ENCODE measurements at places on chromosomes 4 and X.

DNA sequence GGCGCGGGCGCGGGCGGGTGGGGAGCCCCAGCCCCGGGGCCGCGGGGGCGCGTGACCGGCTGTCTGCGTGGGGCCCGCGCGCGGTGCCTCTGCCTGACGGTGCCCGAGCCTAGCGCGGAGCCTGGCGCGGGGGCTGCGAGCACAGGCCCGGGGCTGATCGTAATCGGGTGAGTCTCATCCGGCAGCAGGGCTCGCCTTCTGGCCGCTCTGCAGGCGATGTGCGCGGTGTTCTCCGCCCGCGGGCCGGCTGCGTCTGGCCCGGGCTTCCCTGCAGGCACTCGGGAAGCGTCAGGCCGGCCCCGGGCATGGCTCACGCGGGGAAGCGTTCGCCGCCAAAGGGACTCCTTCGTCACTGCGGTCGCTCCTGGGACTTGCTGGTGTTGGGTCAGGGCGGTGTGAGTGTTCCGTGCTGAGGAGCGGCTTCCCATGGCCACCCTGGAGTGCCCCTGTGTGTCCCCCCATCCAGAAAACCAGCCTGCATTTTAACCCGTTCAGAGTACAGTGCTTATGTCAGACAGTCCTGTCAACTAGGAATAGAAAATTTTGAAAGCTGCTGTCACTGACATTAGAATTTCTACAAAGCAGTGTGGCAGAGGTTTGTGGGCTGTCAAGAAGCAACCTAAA, 40.6 kb downstream of the FAM149A start:
- DNase-seq = no peak

DNA sequence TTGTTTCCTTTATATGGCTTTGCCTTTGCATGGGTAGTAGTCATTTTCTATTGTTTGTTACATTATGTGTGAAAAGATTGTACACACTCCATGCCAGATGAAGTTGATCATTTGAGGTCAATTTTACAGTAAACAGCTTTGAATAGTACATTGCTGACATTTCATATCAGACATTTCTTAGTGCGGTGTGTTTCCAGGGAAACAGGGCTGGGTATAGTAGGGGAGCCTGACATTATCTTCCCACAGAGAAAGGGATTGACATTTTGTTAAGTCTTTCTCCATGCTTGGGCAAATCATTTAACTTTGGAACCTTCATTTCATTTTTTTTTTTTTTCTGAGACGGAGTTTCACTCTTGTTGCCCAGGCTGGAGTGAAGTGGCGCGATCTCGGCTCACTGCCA, 5.0 kb downstream of the FUNDC2 start:
- DNase-seq = no peak

DNA sequence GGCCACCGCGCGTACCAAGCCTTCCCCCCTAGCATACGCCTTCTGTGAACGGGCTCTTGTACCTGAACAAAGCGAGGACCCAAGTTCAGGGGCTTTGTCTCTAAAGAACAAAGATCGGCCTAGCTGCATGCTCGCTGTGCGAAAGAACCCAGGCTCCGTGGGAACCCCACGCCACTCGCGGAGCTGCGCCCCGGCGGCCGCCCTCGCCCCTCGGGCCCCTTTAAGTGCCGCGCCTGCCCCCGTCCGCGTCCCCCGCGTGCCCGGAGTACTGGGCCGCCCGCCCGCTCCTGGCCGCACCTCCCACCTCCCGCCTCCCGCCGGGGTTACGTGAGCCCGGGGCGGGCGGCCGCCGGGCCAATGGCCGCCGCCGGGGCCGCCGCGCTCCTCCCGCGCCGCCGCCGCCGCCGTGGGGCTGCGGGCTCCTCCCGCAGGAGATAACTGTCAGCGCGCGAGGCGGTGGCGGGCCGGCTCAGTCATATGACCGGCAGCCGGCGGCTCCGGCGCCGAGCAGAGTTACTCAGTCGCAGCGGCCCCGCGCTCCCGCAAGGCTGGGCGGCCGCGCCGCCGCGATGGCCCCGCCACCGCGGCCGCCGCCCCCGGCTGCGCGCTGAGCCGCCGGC, at the start of gene FNIP2:
Gene FNIP2, plus strand, starts transcription at position 472 of the 620 bp plus-strand sequence. CDS start 187 bp downstream, outside the sequence.
- DNase-seq = peak; percentile 65

DNA sequence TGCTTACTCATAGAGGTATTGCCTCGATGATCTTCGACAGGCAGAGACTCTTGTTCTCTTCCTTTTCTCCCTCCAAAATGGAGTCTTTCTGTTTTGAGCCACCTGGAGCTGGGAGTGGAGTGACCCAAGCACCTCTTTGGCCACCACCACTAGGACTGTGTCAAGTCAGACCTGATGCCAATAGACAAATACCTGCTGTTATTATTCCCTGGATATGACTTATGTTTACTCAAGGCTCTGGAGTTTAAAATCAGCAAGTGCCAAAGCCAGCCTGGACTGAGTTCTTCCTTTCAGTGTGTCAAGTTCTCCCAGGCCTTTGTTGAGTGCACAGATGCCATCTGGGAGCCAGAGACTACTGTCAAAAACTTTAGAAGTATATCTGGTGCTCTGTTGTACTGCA, 130.2 kb upstream of the SLC6A14 start:
- no peak for DNase-seq

- DNase-seq = no peak
Measured at GRCh38 chr4:88246600-88246999, 37.8 kb downstream of the PPM1K start.

GRCh38 chr4:24471486-24472160, 112.7 kb downstream of the DHX15 start:
- peak; percentile 4 for DNase-seq

DNA sequence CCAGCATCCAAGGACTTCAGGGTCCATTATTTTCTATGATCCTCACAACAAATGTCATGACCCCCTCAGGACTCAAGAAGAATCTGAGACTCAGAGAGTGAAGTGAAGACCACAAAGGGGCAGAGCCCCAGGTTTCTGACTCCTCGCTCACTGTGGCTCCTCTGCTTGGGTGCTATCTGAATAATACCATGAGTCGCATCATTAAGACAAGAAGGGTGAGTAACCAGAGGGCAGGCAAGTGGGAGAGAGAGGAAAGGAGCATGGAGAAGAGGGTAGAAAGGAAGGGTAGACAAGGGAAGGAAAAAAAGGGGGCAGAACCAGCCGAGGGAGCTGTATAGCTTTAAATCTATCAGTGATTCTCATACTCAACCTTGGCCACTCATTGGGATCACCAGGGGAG, 15.5 kb upstream of the HSD17B10 start:
- no peak for DNase-seq
